ENCODE measurements at places on chromosomes 3 and 15. TPM values are rescaled to one million over a fixed set of nuclear protein-coding genes. Genes with fewer than 3 reads are reported as not detected.

The PRSS50 gene
- total RNA-seq = not detected

The MTFMT gene
- total RNA-seq = 27.2 TPM

The SCAMP5 gene
- total RNA-seq = 1.1 TPM

The FAM98B gene
- 22.8 TPM for total RNA-seq

The DNASE1L3 gene
- total RNA-seq = not detected

The TP63 gene
- total RNA-seq = 286 TPM

The GLDN gene
- not detected for total RNA-seq

The CYP1A2 gene
- not detected for total RNA-seq

The RBP2 gene
- not detected for total RNA-seq

The TUSC7 gene
- total RNA-seq = not detected

The GNAT1 gene
- not detected for total RNA-seq

The SHC4 gene
- 4.8 TPM for total RNA-seq

The PLCH1 gene
- total RNA-seq = 0.28 TPM

The BCL2A1 gene
- total RNA-seq = not detected

The ARGFX gene
- not detected for total RNA-seq

The LSAMP gene
- total RNA-seq = not detected

The SCG5 gene
- 3.6 TPM for total RNA-seq

The DET1 gene
- total RNA-seq = 2.4 TPM

The RAB5A gene
- total RNA-seq = 76.3 TPM

The DNAH12 gene
- total RNA-seq = under 0.01 TPM

The LMAN1L gene
- total RNA-seq = not detected

The STRA6 gene
- total RNA-seq = not detected

The RAP2B gene
- 19.3 TPM for total RNA-seq

The SERPINI2 gene
- not detected for total RNA-seq

The EHHADH gene
- total RNA-seq = 8.8 TPM

The DALRD3 gene
- total RNA-seq = 20.3 TPM

The CNTN3 gene
- 29.8 TPM for total RNA-seq

The GP5 gene
- total RNA-seq = 0.42 TPM

The LRRIQ4 gene
- 0.17 TPM for total RNA-seq

The APOD gene
- 31.7 TPM for total RNA-seq

The CELF6 gene
- total RNA-seq = 0.14 TPM

The ANKRD34C gene
- total RNA-seq = not detected

The OXSM gene
- 17.0 TPM for total RNA-seq

The IGSF10 gene
- total RNA-seq = under 0.01 TPM

The SRPRB gene
- 115 TPM for total RNA-seq

The UROC1 gene
- total RNA-seq = not detected

The CAV3 gene
- total RNA-seq = not detected

The RHOV gene
- total RNA-seq = 0.83 TPM

The TM4SF18 gene
- not detected for total RNA-seq

The UPK1B gene
- 0.48 TPM for total RNA-seq

The CPNE4 gene
- 2.4 TPM for total RNA-seq

The AP3B2 gene
- 5.5 TPM for total RNA-seq

The OR5AC2 gene
- not detected for total RNA-seq

The TMCO5A gene
- not detected for total RNA-seq

The IL17RD gene
- total RNA-seq = 40.2 TPM

The NANOGP8 gene
- not detected for total RNA-seq

The ZNF860 gene
- 3.2 TPM for total RNA-seq

The TRIM59 gene
- 9.7 TPM for total RNA-seq

The AADAC gene
- total RNA-seq = not detected

The LSMEM2 gene
- not detected for total RNA-seq

The GADL1 gene
- not detected for total RNA-seq

The P3H2 gene
- 71.2 TPM for total RNA-seq

The IL20RB gene
- 12.7 TPM for total RNA-seq

The SLC22A14 gene
- 0.33 TPM for total RNA-seq

The MYRIP gene
- total RNA-seq = 0.17 TPM

The IQCF5 gene
- total RNA-seq = not detected
